ENCODE measurements at places on chromosomes 7 and 10.

- DNase-seq, result no peak
Measured at GRCh38 chr10:129078746-129079145, 388.3 kb upstream of the MGMT start.

GRCh38 chr7:22364900-22365299 is 7.9 kb upstream of the RAPGEF5 start:
- no peak for DNase-seq

- no peak for DNase-seq
Measured at GRCh38 chr7:68963552-68963951, 634.7 kb upstream of the AUTS2 start.

DNA sequence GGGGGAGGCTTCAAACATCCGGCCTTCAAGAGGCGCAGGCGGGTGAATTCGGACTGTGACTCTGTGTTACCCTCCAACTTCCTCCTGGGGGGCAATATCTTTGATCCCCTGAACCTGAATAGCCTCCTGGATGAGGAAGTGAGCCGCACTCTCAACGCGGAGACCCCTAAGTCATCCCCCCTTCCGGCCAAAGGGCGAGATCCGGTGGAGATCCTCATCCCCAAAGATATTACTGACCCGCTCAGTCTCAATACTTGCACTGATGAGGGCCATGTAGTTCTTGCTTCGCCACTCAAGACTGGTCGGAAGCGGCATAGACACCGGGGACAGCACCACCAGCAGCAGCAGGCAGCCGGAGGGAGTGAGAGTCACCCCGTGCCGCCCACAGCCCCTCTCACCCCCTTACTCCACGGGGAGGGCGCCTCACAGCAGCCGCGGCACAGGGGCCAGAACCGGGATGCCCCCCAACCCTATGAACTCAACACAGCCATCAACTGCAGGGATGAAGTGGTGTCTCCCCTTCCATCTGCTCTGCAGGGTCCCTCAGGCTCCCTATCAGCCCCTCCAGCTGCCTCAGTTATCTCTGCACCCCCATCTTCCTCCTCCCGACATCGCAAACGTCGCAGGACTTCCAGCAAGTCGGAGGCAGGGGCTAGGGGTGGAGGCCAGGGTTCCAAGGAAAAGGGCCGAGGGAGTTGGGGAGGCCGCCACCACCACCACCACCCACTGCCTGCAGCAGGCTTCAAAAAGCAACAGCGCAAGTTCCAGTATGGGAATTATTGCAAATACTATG is 1.1 kb downstream of the MEPCE start:
- DNase-seq, result no peak

- no peak for DNase-seq
Measured at GRCh38 chr10:60082744-60083344, 176.5 kb upstream of the CCDC6 start.

GRCh38 chr7:42289473-42289872 is 52.5 kb upstream of the GLI3 start:
- no peak for DNase-seq

- no peak for DNase-seq
Measured at GRCh38 chr7:329691-330281, 39.8 kb downstream of the FOXL3 start.

DNA sequence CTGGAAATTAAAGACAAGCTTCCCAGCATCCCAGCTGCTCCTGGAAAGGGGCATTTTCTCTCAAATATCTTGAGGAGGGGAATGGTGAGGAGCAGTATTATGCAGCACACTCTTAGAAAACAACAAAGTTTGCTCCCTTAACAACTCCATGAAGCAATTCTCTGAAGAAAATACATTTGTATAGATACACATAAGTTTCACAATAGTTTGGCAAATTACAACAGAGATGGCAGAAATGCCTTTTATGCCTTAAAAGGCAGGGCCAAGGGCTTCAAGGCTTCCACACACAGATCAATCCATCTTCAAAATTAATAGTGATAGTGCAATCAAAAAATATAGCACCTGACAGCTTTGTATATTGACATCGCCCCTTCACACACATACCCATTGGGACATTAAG is 12.2 kb downstream of the DGKI start:
- no peak for DNase-seq

DNA sequence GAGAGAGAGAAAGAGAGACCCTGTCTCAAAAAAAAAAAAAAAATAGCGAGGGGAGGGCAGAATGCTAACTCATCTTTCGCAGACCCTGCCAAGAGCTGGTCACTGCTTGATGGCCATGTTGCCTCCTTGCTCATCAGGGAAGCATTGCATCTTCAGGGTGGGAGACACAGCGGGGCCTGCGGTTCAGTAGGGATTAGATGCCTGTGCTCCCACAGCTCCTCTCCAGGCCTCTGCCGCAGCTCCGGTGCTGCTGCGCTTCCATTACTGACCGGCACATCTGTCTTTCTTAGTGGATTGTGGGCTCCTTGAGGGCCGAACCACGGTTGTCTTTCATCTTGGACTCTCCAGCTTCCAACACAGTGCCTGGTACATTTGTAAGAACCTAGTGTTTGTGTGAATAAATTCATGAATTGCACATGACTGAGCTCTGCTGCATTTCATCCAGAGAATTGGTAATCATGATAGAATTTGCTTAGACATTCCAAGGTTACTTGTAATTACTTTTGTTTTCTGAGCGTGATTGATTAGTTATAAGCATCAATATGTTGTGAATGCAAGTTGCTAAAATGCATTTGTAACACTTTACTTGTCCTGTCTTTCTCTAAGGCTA is 16.8 kb downstream of the HK1 start:
- no peak for DNase-seq
